A549 (cell line): ENCODE measurements at places on chromosomes 3 and 15.

GRCh38 chr3:98215051-98215450 is 48.6 kb downstream of the OR5H15 start:
- DNase-seq = no peak

- peak; percentile 12 for DNase-seq
Observed at GRCh38 chr3:31804251-31805051, 176.6 kb downstream of the OSBPL10 start.

DNA sequence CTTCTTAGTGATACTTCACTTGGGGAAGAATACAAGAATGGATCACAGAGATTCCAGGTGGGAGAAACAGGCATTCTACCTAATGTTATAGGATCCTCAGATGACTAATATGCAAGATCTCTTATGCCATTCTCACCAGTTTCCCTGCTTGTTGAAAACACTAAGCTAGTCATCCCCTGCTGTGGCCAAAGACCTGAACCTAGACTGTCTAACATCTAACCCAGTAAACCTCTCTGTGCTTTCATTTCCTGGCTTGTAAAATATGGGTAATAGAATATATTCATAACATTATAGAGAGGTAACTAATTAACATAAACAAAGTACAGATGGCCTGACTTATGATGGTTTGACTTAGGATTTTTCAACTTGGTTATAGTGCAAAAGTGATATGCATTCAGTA is 776.3 kb downstream of the TUSC7 start:
- DNase-seq = no peak

- DNase-seq = no peak
Observed at GRCh38 chr15:70557521-70558258, 205.7 kb downstream of the UACA start.

DNA sequence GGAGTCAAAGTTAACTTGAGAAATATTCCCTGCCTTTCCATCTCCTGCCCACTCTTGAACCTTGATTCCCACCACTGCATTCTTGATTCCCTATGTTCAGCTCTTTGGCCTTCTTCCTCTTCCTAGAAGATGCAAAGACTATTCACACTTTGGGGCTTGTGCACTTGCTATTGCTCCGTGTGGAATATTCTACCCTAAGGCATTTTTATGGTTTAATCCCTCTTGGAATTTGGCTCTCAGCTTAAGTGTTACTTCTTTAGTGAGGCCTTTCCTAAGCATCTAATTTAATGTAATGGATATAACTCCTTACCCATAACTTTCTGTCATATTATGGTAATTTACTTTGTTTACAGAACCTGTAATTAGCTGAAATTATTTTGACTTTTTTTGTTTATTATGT is 318.9 kb upstream of the COL8A1 start:
- no peak for DNase-seq

DNA sequence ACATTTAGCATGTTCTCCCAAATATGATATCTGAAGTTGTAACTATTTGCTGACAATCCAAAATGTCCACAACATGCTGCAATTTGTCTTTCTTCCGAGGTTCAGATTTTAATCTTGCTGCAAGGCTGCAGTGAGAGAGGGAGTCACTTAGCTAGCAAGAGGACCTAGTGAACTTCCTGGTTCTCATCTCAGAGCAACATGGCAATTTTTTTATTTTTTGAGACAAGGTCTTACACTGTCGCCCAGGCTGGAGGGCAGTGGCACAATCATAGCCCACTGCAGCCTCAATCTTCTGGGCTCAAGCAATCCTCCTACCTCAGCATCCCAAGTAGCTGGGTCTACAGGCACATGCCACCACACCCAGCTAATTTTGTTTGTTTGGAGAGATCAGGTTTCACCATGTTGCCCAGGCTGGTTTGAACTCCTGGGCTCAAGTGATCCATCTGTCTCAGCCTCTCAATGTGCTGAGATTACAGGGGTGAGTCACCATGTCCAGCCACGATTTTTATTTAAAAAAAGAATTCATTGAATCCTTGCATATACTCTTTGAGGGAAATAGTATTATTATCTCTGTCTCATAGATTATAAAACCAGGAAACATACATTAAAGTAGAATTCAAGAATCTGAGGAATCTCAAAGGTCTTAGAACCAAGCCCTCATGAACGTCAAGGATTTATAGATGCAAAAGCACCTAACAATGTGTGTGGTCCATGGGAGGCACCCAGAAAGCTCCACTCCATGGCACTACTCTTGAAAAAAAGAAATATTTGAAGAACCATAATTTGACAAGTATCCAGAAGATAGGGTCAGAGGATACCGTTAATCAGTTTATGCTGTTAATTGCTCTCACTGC is 9.1 kb downstream of the HDC start:
- DNase-seq = no peak

GRCh38 chr3:117226932-117227331 is 517.4 kb downstream of the TUSC7 start:
- no peak for DNase-seq

GRCh38 chr3:136750897-136751315 is 1.3 kb downstream of the STAG1 start:
- no peak for DNase-seq

DNA sequence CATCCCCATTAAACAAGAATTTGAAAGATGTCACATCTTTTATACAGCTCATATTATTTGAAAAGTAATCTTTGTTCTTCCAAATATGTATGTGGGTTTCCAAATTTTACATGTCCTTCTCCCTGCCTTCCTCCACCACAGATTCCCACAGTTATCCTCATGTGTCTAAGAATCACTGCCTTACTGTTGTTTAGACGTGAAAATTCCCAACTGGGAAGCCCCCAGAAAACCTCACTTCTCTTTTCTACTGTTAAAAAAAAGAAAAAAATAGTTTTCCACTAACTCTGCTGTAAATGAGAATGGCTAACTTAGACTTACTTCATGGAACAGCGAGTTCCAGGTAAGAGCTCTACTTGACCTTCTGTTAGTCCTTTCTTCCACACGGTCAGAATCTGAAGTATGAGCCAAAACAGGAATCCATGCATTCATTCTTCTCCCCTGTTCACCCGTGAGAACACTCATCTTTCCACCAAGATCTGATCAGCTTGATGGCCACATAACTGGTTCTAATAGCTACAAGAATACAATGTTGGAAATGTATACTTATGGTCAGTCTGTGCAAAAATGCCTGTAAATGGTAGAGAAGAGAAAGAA is 17.9 kb upstream of the CSTA start:
- no peak for DNase-seq

GRCh38 chr15:52118969-52119749 is 6.6 kb upstream of the BCL2L10 start:
- no peak for DNase-seq
